Activated T-cell treated with anti-CD3 and anti-CD28 coated beads, Interleukin-2, amount 50 U/mL, for 72 hours (primary cell): ENCODE measurements at places on chromosomes 3 and 15.

DNA sequence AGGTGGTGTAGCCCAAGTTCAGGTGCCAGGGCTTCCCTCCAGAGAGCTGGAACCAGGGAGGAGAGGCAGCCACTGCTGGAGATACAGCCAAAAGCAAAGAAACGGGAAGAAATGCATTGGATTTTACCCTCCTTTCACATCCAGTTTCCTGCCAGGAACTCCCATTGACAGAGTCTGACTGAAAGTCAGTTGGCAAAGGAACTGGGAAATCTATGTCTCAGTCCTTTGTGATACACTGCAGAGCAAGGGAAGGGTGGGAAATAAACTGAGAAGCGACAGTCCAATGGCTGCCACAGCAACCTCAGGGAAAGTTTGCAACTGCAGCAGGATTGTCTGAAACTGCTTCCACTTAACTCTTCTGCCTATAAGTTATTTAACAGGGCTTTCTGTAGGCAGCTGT is 142.6 kb downstream of the SATB1 start:
- DNase-seq: no peak

- no peak for DNase-seq
Measured at GRCh38 chr3:50221051-50221410, 15.0 kb upstream of the GNAI2 start.

DNA sequence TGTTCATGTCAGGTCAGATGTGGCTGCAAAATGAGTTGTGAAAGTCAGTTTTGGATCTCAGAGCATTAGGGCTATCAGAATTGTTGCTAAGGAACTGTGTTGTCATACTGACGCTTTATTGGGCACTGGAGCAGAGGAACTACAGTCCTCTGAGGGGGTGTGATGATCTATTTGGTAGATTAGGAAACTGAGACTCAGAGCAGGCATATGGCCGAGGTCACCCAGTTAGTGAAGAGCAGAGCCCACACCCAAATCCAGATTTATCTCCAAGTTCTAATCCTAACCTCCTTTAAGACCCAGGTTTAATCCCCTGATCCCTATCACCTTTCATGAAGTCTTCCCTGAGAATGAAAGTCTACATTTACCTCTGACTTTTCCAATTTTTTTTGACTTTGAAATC is 25.6 kb upstream of the GLCE start:
- DNase-seq: no peak

DNA sequence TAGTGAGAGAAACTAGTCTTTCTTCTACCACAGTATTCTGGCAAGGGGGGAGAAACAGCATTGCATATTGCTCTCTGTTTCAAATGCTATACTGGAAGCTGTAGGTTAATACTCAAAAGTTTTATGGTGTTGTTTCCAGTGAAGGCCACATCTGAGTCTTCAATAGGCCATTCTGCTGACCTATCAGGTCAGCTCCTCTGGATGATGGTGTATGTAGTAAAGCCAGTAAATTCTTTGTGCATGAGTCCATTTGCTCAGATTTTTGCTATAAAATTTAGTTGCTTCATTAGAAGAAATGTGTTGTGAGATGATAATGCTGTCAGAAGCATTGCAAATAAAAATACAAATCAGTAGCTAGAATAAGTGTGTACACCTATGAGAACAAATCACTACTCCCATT is 64.9 kb upstream of the RBMS3 start:
- DNase-seq: no peak

GRCh38 chr3:197501496-197501878 is 54.3 kb downstream of the BDH1 start:
- no peak for DNase-seq

GRCh38 chr15:29871401-29871800 is 49.1 kb upstream of the TJP1 start:
- DNase-seq: no peak

GRCh38 chr15:21271566-21271965 is 168.7 kb downstream of the POTEB3 start:
- no peak for DNase-seq

GRCh38 chr3:178083906-178084866 is 452.1 kb upstream of the KCNMB2 start:
- no peak for DNase-seq

DNA sequence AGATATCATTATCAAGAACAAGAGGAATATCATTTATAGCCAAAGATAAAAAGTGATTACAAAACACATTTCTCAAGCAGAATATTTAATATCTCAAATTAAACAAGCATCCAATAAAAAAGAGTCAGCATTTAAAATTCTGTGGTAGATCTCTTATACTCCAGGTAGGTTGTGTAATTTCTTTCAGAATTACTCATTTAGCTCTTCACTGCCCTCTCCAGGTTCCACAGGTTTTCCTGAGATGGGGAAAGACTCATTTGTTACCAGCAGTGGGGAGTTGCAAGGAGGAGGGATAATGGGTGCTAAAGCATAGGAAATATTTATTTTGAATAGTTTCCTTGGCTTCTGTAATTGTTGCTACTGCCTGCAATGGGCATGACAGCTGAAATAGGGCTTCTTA is 83.1 kb upstream of the RASGRP1 start:
- DNase-seq: no peak

DNA sequence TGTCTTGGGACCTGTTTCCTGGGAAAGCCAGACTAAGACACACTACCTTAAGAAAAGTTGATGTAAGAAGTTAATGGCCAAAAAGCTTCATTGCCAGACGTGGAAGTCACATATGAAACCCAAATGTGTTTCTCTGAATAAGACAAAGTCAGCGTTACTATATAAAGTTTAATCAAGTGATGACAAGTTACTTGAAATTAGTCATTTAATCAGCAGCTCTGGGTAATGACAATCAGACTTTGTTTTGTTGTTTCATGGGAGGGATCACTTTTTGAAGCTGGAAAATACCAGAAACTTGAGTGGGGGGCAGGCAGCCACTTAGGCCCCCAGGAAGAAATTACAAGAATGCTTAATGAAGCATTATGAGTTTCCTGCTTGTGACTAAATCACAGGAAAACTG is 218.6 kb downstream of the PTPRG start:
- DNase-seq: no peak

GRCh38 chr3:179318876-179319275 is 4.0 kb upstream of the ZNF639 start:
- DNase-seq: no peak

- DNase-seq: no peak
Measured at GRCh38 chr3:68402235-68402918, 530.0 kb downstream of the TAFA4 start.

GRCh38 chr3:14208977-14209394 is 30.4 kb downstream of the LSM3 start:
- no peak for DNase-seq

- DNase-seq: no peak
Measured at GRCh38 chr3:53798144-53798543, 48.1 kb downstream of the CHDH start.

DNA sequence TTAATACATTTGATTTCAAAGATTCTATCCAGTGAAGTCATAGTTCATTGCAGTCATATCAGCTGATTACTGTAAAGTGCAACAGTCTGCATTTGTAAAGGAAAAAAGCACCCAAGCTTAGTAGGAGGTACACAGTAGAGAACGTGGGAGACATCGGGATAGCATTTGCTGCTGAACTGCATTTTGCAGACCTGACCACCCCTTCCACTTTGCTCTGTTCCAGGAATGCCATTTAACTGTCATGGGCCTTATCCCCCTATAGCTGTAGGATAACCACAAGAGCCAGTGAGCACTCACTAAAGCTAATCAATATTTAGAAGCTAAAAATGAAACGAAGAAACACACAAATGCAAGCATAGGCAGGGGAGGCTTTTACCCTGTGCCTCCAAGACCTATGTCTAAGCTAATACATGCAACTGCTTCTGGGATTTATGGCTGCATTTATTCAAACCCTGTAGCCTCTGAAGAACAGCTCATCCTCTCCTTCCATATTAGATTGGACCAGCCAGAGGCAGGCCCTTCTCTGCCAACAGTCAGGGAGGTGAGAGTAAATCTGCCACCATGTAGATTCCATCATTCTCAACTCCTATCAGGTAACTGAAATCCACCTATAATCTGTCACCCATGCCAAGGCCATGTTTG is 23.0 kb downstream of the TNIK start:
- DNase-seq: no peak

GRCh38 chr3:80142714-80143113 is 374.9 kb upstream of the ROBO1 start:
- DNase-seq: no peak

DNA sequence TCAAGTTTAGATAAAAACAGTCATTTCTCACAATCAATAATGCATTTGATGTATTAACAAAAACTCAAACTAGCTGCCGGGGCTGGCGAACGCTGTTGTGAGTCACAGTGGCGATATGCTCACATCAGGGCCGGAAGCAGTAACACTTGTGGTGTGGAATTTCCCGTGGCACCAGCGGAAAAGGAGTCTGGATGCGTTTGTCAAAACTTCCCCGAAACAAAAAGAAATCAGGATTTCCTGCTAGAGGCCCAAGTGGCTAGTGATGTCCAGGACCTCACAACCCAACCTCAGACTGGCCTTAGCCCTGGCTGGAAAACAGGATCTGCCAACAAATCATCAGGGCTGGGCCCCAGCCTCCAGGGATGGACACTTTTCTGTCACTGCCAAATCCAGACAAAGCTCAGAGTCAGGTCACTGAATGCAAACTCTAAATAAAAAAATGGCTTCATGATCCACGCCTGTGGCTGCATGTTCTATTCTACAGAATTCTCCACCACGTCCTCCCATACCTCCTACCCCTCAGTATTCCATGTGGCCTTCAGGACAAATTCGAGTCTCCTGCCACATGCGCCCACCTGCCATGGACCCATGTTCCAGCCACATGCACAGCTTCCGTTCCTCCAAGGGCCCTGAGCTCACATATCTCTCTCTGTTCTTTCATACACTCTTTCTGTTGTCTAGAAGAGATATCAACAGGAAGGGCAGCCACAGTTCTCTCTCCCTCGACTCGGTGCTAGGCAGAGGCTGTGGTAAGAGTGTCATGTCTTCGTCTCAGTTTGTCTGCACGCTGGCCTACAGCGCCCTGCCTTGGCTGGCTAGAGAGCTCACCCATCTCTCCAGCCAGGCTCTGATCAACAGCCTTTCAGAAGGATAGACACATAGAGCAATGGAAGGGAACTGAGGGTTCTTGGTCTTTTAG is 35.4 kb downstream of the EHD4 start:
- peak; percentile 88 for DNase-seq

DNA sequence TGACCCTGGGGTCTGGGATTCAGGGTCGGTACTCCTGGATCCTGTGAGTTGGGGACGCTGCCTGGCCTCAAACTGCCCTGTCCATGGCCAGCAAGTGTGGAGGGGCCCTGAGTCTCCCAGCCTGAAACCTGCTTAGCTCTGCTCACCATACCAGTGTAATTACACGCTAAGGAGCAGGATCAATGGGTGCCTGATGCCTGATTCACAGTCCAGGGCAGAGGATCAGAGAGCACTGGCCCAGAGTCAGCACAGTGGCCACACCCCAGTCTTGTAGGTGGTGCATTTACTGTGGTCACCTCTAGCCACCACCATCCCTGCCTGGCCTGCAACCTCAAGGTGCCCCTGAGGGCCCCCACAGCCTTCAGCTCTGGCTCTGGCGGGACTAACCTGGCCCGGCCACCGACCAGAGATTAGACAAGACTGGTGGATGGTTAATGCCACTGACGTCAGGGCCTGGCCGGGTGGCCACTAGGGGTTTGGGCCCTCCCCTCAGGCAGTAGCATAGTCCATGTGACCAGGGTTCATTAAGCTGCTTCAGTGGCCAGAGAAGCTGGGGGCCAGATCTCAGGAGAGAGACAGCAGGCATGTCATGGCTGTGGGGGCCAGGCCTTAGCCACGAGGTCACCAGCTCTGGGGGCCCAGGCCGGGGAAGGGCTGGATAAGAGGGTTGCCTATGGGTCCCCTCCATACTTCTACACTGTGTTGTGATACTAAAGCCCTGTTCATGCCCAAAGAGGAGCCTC is 3.3 kb upstream of the SLC38A3 start:
- no peak for DNase-seq

DNA sequence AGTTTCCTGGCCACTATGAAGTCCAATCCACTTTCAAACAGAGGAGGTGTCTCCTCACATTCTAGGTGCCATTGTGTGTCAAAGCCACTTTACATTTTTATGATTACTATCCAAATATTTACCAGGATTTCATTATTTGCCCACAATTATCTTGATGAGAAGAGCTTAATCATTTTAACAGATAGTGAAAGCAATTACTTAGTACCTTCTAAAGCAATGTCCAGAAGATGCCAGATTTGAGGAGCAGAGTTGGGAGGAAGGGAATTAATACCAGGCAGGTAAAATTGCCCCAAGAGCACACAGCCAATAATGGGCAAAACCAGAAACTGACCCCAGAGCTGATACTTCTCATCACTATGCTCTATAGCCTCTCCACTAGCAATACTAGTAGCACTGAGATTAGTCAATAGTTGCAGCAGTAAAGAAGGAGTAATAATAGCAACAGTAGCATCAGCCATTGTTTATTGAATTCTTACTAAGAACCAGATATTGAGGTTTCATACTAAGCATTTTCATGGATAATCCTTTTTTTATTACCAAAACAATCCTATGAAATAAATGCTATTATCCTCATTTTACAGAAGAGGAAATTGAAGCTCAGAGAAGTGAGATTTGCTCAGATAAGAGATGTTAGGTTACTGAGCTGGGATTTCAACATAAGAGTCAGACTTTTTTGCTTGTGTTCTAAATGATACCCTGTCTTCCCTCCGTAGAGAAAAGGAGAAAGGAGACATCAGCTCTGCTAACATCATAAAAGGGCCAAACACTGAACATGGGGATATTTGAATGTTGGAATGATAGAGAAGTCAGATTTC is 509.3 kb upstream of the CFAP20DC start:
- DNase-seq: no peak

- DNase-seq: no peak
Measured at GRCh38 chr15:52290800-52291199, 4.8 kb downstream of the MYO5C start.

- peak; percentile 53 for DNase-seq
Measured at GRCh38 chr15:59976480-59977271, 27.4 kb upstream of the FOXB1 start.

DNA sequence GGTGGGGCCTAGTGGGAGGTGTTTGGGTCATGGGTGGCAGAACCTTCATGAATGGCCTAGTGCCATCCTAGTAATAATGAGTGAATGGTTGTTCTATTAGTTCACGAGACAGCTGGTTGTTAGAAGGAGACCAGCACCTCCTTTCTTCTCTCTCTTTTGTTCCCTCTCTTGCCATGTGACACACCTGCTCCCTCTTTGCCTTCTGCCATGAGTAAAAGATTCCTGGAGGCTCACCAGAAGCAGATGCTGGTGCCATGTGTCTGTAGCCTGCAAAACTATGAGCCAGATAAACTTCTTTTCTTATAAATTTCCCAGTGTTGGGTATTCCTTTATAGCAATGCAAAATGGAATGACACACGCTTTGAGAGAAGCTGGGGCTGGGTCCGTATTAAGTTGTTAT is 89.0 kb upstream of the SLC4A7 start:
- DNase-seq: no peak

GRCh38 chr3:127822041-127822681 is at the start of gene MGLL:
MGLL (minus strand) TSS chr3:127822515; CDS start chr3:127822318, 197 bp downstream.
- DNase-seq: no peak

DNA sequence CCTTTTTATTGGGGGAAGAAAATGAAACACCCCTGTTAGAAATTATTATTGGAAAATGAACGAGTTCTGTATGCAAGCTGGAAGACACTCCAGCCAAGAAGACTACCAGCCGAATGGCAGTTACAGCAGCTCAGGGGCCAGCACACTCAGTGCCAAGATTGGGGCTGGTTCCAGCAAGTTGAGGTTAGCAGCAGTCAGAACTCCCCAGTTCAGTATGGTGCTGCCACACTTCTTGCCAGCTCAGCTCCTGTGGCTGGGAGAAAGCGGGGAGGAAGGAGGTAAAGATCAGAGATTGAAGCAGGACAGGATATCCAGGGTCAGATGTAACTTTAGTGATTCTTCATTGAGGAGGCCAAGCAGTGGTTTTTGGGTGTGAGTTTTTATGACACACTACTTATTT is 280.2 kb upstream of the NR2E3 start:
- no peak for DNase-seq

- peak; percentile 80 for DNase-seq
Measured at GRCh38 chr3:18425641-18426257, 610 bp upstream of the SATB1 start.
